ENCODE measurements at places on chromosomes 3 and 15. TPM values are rescaled to one million over a fixed set of nuclear protein-coding genes. Genes with fewer than 3 reads are reported as not detected.

The GOLGA8G gene
- polyA plus RNA-seq, result not detected

The CCDC32 gene
- polyA plus RNA-seq, result 37.3 TPM

The PARP15 gene
- 0.28 TPM for polyA plus RNA-seq

The SCN5A gene
- polyA plus RNA-seq, result not detected

The ZNF592 gene
- 5.0 TPM for polyA plus RNA-seq

The MOBP gene
- not detected for polyA plus RNA-seq
